ENCODE measurements at places on chromosomes 3 and 15.

DNA sequence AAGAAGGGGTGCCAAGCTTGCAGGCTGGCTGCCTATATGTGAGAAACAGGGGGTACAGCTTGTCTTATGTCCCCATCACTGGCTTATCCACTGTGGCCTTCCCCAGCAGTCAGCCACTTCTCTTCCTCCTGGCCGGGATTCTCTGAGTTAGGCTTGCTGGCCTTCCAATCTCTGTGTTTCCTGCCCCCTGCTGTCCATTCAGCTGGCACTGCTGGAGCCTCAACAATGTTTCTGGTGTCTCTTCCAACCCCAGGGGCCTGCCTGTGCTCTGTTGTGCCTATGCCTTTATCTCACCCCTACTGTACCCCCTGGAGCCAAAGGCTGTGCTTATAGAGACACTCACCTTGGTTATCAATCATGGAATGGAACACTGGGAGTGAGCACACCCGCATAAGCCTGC lies 36.5 kb downstream of the ANAPC13 start:
- DNase-seq = peak; percentile 59

DNA sequence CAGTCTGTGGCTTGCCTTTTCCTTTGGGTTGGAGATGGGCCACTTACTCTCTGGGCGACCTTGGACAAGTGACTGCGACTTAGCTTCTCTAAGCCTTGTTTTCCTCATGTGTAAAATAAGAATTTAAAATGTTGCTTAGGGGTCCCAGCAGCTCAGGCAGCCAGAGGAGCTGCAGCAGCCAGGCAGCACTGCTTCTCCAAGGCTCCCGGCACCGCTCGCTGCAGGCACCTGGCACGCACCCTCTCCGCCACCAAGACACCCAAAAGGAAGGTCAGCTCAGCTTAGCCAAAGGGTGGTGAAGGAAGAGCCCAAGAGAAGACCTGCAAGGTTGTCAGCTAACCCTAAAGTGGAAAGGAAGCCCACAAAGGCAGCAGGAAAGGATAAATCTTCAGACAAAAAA lies 10.7 kb upstream of the AMOTL2 start:
- DNase-seq = no peak

- DNase-seq = no peak
Measured at GRCh38 chr3:190539526-190539925, 25.6 kb downstream of the IL1RAP start.

- DNase-seq = no peak
Measured at GRCh38 chr3:16467393-16467792, 46.1 kb downstream of the RFTN1 start.

GRCh38 chr3:184551614-184552256 lies 9.8 kb upstream of the EPHB3 start:
- no peak for DNase-seq

DNA sequence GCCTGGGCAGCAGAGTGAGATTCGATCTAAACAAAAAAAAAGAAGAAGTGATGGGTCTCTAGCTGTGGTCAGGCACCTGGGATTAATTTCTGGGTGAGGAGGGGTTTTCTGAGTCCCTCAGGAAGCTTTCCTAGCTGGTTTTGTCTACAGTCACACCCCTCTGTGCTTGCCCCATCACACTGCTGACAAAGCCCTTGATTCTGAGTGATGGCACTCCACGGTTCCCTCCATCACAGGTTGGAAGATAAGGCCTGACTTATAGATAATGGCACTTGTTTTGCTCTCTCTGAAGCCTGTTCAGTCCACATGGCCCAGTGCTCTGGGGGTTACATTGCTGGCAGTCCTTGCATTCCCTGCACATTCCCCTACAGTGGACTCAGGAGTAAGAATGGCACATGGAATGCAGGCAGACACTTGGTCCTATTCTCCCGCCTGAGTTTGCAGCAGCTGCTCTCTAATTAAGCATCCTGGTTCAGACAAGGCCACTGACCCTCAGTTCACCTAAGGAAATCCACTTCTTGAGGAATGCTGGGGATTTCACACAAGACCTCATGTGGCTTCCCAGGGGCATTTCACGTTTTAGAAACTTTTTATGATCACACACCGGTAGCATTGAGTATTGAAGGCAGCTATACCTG lies 81.0 kb upstream of the NMNAT3 start:
- DNase-seq = no peak

GRCh38 chr3:31102196-31102879 lies 207.9 kb upstream of the GADL1 start:
- no peak for DNase-seq

- DNase-seq = no peak
Measured at GRCh38 chr3:2931265-2931664, 178.9 kb downstream of the IL5RA start.

- DNase-seq = no peak
Measured at GRCh38 chr3:40719660-40720287, 195.0 kb downstream of the ZNF621 start.

DNA sequence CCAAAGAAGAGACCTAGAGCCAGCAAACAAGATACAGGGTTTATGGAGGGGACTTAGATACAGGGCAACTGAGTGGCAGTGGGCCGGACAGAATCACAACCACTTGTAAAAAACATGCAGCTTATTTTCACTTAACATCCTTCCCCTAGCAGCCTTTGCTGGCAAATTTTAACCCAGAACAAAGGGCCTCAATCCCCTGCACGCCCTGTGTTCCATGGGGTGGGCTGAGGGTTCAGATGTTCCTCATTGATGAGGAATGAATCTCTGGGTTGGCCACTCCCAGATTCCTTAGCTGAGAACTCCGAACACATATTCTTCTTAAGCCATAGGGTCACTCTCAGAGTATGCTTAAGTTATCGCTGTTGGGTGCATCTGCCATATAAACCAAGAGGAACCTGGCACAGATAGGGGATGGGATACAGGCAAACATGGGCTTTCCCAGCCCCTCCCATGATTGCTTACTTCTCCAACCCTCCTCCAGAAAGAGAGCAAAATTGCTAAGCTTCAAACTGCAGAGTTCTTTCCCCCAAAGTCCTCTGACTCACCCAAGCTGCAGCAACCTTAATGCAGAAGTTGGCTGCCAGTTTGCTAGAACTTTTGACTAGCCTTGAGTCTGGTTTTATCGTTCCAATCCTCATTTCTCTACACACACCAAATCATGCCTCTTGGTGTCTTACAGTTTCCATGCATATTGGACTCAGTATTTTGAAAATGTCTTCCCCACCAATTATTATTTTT lies 146.9 kb downstream of the CD47 start:
- DNase-seq = no peak

- no peak for DNase-seq
Measured at GRCh38 chr15:92120094-92120795, 266.7 kb downstream of the SLCO3A1 start.

DNA sequence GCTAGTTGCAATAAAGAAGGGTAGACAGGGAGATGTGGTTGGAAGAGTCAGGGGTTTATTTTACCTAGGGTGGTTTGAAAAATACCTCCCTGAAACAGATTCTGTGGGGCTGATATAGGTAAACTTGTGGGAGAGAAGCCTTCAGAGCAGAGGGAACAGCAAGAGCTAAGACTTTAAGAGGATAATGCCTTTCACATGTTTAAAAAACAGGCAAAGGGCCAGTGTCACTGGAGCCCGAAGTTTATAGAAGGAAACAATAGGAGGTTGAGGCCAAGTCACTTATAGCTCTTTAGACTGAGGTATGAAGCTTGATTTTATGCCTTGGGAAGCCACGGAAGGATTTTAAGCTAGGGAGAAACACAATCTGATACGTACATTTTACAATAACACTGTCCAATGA lies 448.7 kb downstream of the TAFA4 start:
- no peak for DNase-seq

DNA sequence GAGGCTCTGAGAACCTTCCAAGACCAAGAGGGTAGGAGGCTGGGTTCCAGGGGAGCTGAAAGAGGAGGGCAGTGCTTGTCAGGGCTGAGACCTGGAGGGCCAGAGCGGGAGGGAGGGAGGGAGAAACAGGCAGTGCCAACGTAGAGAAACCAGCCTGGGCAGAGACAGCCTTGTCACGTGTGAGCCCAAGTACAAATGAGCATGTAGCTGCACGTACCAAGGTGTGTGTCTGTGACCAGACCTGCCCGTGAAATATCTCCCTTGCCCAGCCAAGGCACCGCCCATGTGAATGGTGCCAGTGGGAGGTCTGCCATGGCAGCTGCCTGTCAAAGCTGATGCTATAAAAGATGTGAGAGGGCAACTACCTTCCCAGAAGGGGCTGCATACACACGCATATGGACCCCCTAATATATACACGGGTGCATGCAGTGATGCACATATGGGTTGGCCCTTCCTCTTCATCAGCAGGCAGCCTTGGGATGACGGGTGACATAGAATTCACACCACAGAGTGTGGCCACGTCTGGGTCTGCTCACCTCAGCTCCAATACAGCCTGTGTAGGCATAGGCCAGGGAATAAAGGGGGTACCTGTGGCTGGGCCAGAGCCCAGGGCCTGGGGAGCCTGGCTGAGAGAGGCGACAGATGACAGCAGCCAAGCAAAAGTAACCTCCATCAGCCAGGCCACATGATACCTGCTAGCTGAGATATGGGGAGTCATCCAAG lies 7.8 kb upstream of the CTDSPL start:
- DNase-seq = no peak

- no peak for DNase-seq
Measured at GRCh38 chr3:108662142-108662738, 72.7 kb downstream of the DZIP3 start.

GRCh38 chr15:82910721-82911120 lies 41.8 kb downstream of the HOMER2 start:
- DNase-seq = no peak

GRCh38 chr15:47688573-47689086 lies 28.7 kb upstream of the SEMA6D start:
- DNase-seq = no peak

GRCh38 chr3:109784852-109785631 lies 447.7 kb upstream of the DPPA4 start:
- no peak for DNase-seq

DNA sequence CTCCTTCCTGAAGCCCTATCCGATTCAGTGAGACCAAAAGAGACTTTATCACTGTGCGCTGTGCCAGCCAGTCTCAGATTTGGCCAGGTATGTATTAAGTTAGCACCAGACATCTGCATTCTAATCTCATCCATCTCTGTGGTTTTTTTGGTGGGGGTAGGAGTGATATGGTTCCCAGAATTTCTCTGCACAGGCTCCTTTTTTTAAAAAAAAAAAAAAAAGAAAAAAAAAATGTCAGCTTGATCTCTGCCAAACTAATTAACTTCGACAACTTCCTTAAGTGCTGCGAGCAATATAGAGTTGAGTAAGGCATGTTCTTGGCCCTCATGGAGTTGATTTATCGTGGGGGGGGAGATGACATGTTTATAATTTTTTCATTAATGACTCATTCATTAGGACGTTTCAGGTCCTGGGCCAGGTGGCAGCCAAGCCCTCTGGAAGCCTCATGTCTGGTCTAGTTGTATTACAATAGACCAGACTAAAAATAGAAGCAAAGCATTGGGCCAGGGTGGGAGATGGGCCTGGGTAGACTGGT lies 12.9 kb downstream of the SLCO3A1 start:
- no peak for DNase-seq

GRCh38 chr15:91872356-91873137 lies 19.0 kb downstream of the SLCO3A1 start:
- no peak for DNase-seq

GRCh38 chr15:71970435-71970834 lies 147.5 kb downstream of the MYO9A start:
- no peak for DNase-seq
